ENCODE measurements at places on chromosomes 1 and 21.

- no peaks in the 10 kb centered on the region for H3K4me1 ChIP-seq
- H3K27ac ChIP-seq, result no peak overlapping the region
- DNase-seq, result no peak
Measured at GRCh38 chr1:17717594-17718535, 37.3 kb upstream of the ACTL8 start.

GRCh38 chr1:226135709-226136108 lies 50.8 kb downstream of the ACBD3 start:
- no peaks in the 10 kb centered on the region for H3K27me3 ChIP-seq
- no peak for DNase-seq
- H3K4me1 ChIP-seq, result peaks cover 38% of the 10 kb centered on the region
- no peak overlapping the region for H3K4me3 ChIP-seq

GRCh38 chr21:34989337-34990151 lies 59.6 kb downstream of the RUNX1 start:
- H3K27me3 ChIP-seq, result no peaks in the 10 kb centered on the region
- H3K36me3 ChIP-seq, result no peaks in the 10 kb centered on the region
- H3K4me1 ChIP-seq, result no peaks in the 10 kb centered on the region
- no peak overlapping the region for H3K27ac ChIP-seq
- no peak for DNase-seq

GRCh38 chr1:68571454-68572235 lies 74.8 kb upstream of the DEPDC1 start:
- no peaks in the 10 kb centered on the region for H3K36me3 ChIP-seq
- H3K27ac ChIP-seq, result no peak overlapping the region
- H3K27me3 ChIP-seq, result no peaks in the 10 kb centered on the region
- H3K4me1 ChIP-seq, result no peaks in the 10 kb centered on the region

DNA sequence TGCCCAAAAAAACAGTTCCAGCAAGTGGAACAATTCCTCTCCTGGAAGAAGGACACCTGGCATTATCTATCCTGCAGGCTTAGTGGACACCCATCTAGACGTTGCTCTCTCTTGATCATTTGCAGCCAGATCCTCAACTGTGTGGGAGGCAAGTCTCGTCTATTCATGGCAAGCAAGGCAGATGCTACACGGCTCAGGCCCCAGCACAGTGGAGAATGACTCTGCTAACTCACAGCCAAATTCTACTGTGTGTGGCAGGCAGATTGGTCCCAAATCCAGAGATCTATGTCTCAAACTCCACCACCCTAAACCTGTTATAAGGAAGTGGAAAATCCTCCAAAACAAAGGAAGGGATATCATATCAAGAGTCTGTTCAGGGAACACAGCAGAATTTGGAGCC lies 7.0 kb downstream of the TNNT2 start:
- no peak for DNase-seq
- no peak overlapping the region for H3K27ac ChIP-seq
- no peaks in the 10 kb centered on the region for H3K27me3 ChIP-seq
- no peak overlapping the region for H3K4me3 ChIP-seq

- no peaks in the 10 kb centered on the region for H3K27me3 ChIP-seq
- DNase-seq, result no peak
- no peak overlapping the region for H3K4me3 ChIP-seq
- peaks cover 40% of the 10 kb centered on the region for H3K4me1 ChIP-seq
- peak overlapping the region; percentile 69 for H3K27ac ChIP-seq
Measured at GRCh38 chr1:58755468-58755872, 28.4 kb downstream of the JUN start.

DNA sequence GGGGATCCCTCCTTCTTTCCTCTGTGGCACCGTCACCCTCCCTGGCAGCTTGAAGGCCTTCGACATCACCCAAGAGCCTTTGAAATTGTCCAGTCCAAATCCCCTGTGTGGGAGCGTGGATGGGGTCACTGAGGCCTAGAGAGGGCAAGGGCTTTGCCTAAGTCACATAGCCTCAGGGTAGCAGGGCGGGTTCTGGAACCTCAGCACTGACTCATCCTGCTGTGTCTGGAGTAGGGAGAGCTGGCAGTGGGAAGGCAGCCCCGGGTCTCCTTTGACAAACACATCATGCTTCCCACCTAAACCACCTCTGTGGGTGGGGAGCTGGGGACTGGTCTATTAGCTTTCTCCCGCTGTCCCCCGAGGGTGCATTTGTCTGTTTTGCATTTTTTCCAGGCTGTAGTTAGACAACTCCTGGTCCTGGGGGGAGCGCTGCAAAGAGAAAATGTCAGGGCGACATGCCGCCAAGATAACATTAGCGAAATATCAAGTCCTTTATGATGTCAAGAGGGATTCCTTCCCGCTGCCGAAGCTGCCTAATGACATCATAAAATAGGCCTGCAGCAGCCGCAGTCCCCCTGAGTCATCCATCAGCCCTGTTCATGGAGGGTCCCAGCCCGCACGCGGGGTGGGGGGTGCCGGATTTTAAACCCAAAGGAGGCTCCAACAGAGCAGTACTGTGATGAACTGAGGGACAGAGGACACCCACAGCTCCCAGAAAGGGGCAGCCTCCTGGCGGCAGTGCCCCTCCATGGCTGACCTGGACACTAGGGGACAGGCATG lies 77.0 kb upstream of the POU3F1 start:
- no peak overlapping the region for H3K4me3 ChIP-seq
- no peaks in the 10 kb centered on the region for H3K4me1 ChIP-seq
- no peaks in the 10 kb centered on the region for H3K36me3 ChIP-seq
- no peak for DNase-seq
- H3K27ac ChIP-seq, result no peak overlapping the region

DNA sequence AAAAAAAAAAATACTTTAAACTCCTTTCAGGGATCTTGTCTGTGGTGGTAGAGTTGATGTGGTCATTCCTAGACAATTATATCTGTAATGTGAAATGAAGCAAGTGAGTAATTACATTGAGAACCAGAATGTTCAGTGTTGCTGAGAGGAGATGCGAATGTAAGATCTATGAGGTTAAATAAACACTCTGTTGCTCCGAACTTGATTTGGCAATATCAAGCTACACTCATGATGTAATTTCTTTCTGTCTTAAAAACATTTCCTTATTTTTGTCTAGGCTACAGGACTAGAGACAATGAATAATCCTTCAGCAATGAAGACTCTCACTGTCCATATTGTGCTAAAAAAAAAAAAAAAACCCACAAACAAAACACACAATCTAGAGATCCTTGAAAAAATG lies 63.1 kb upstream of the IGSF5 start:
- H3K27me3 ChIP-seq, result no peaks in the 10 kb centered on the region
- no peaks in the 10 kb centered on the region for H3K4me1 ChIP-seq
- H3K36me3 ChIP-seq, result no peaks in the 10 kb centered on the region
- DNase-seq, result no peak
- H3K27ac ChIP-seq, result no peak overlapping the region

DNA sequence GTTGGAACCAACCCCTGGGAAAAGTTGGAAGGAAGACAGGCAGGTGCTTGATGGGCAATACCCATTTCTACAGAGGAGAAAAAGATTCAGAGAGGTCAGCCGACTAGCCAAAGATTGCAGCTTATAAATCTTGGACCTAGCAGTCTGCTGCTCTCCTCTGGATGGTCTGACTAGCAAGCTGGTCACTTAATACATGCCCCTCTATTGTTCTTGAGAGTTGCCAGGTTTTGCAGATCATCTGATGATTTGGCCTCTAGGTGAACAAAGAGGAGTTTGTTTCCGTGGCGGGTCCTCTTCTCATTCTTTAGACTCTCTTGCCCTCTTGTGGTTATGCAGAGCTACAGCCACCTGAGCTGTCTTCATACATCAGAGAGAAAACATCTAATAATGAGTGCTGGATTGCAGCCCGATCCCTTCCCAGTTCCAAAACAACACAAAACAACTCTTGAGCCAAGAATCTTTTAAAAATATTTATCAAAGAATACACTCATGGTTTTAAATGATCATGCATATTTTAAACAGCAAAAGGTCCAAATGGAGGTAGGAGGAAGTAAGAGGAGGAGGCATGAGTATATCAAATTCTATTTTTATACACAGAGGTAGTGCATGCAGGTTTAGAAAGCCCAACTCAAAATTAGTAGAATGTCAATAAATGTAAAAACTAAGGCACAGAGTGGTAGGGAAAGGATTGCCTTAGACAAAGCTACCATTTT lies 115.7 kb downstream of the SLC30A10 start:
- H3K4me1 ChIP-seq, result peaks cover 5% of the 10 kb centered on the region
- no peak overlapping the region for H3K4me3 ChIP-seq
- H3K27me3 ChIP-seq, result no peaks in the 10 kb centered on the region
- no peak overlapping the region for H3K27ac ChIP-seq
- DNase-seq, result no peak
- H3K36me3 ChIP-seq, result no peaks in the 10 kb centered on the region

DNA sequence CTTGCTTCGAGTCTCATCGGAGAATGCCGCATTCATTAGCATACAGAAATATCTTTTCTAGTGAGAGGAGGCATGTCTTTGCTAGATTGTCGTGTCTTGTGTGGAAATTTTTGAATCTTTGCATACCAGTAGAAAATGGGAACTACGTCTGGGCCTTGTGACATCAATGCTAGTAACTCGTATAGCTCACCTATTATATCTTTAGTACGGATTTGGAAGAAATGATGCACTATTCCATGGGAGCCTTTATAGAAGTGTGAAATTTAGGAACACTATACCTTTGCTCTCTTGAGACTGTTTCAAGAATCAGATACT lies 835 bp downstream of the UHMK1 start:
- H3K36me3 ChIP-seq, result peaks cover 26% of the 10 kb centered on the region
- peak overlapping the region; percentile 94 for H3K27ac ChIP-seq
- peaks cover 35% of the 10 kb centered on the region for H3K4me1 ChIP-seq
- H3K4me3 ChIP-seq, result peak overlapping the region; percentile 95
- no peak for DNase-seq

DNA sequence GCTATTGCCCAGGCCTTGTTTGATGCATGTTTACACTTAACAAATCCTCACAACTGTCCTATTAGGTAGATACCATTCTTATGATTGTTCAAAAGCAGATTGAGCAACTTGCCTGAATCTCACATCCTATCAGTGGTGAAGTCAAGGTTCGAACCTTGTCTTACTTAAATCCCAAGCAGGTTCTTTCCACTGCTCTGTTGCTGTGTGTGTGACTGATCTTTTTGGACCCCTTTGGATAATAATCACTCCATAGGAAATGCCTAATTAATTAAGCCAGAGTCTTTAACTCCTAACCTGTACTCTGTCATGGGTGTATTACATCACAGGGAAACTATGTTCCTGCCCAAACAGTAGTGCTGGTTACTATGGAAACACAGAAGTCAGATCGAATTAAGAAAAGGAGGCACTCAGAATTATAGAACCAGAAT lies 84.2 kb downstream of the SPATA46 start:
- H3K4me3 ChIP-seq, result no peak overlapping the region
- DNase-seq, result no peak
- H3K27ac ChIP-seq, result no peak overlapping the region
- no peaks in the 10 kb centered on the region for H3K36me3 ChIP-seq

DNA sequence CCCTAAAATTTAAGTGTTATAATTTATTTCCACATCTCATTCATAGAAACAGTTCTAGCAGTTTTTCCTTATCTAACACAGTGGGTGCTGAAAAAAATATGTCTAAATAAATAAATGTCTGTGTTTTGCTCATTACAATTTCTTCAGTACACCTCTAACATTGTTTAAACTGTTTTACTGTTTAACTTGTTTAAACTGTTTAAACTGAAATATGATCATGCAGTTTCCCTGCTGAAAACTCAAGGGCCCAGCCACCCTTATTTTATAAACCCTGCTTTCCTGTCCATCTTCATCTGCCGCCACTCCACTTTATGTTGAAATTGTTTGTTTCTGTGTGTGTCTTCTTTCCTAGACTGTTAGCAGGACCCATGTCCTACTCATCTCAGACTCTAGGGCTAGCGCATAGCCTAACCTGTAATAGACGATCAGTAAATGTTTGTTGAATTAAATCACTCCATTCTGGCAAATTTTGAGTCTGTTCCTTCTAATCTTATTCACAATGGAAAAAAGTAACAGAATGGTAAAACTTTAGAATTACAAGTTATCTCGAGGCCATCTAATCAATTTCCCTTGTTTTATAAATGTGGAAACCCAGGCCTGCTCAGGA lies 9.4 kb upstream of the PIK3C2B start:
- no peak overlapping the region for H3K4me3 ChIP-seq
- DNase-seq, result no peak
- no peaks in the 10 kb centered on the region for H3K36me3 ChIP-seq

DNA sequence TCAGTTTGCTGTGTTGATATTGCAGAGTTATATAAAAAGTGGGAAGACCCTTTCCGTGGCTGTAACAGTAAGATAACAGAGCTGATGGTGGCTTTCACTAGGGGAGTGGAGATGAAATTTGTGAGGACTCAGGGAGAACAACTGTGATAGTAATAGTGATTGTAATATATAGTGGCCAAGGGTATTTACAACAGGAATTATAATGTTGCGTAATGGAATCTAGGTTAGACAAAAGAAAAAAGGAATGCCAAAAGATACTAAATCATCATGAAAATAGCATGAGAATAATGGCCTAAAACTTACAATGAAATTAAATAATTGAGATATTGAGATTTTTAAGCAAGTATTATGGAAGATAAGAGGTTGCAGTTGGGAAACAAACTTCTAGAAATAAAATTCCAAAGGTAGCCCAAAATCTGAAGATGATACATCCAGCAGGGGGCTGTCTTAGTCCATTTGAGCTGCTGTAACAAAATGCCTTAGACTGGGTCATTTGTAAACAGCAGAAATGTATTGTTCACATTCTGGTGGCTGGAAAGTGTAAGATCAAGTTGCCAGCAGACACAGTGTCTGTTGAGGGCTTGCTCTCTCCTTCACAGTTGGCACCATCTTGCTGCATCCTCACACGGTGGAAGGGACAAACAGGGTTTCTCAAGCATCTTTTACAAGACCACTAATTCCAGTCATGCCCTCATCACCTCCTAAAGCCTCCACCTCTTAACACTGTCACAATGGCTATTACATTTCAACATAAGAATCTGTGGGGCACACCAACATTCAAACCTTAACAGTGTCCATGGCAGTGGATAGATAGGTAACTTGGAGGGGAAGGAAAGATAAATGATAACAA lies 711.2 kb downstream of the MRPL39 start:
- no peak overlapping the region for H3K4me3 ChIP-seq
- no peaks in the 10 kb centered on the region for H3K27me3 ChIP-seq
- H3K27ac ChIP-seq, result no peak overlapping the region
- no peaks in the 10 kb centered on the region for H3K36me3 ChIP-seq

DNA sequence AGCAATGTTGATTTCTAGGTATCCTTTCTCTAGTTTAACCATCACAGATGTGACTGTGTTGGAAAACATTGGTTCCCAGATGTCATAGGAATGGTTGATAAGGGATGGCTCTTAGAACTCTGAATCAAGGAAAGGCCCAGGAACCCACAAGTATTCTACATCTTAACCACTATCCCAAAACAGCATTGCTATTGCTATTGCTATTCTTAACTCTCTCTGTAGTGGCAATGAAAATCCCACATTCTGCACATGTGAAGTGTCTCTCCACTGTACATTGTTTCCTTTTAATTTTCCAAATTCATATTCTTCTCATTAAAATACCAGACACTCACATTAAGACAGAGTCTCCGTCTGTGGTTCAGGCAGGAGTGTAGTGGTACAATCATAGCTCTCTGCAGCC lies 420.4 kb upstream of the RUNX1 start:
- DNase-seq, result no peak
- H3K36me3 ChIP-seq, result no peaks in the 10 kb centered on the region
- no peak overlapping the region for H3K27ac ChIP-seq
